Lower leg skin (tissue), 4 donors: ENCODE measurements at places on chromosomes 7 and 10. TPM values are rescaled to one million over a fixed set of nuclear protein-coding genes. Genes with fewer than 3 reads are reported as not detected.

The CALY gene
- not detected for total RNA-seq

The CACNA2D1 gene
- 4.5 TPM for total RNA-seq

The SFTPA1 gene
- total RNA-seq: not detected

The LRRC4 gene
- 0.32 TPM for total RNA-seq

The SOSTDC1 gene
- total RNA-seq: 32.1 TPM

The MYO1G gene
- total RNA-seq: 3.0 TPM

The MYL10 gene
- not detected for total RNA-seq

The VPS37D gene
- total RNA-seq: 6.9 TPM

The LIPM gene
- 56.7 TPM for total RNA-seq

The BAG3 gene
- total RNA-seq: 70.3 TPM

The CALHM1 gene
- total RNA-seq: not detected

The ELMO1 gene
- total RNA-seq: 18.4 TPM

The CDH23 gene
- 3.2 TPM for total RNA-seq

The RELN gene
- total RNA-seq: 1.0 TPM

The CRTAC1 gene
- 1.4 TPM for total RNA-seq

The CYP26A1 gene
- total RNA-seq: 0.32 TPM

The SPDYE9 gene
- total RNA-seq: not detected

The MTURN gene
- total RNA-seq: 49.0 TPM

The FOXK1 gene
- 30.4 TPM for total RNA-seq

The MBLAC1 gene
- total RNA-seq: 4.9 TPM

The FAM131B gene
- 0.42 TPM for total RNA-seq

The LSM8 gene
- 24.1 TPM for total RNA-seq

The DRGX gene
- total RNA-seq: not detected

The SEMA3E gene
- 3.0 TPM for total RNA-seq

The AKR1D1 gene
- not detected for total RNA-seq
